Glomerular endothelial cell (primary cell): ENCODE measurements at places on chromosomes 4 and X. TPM values are rescaled to one million over a fixed set of nuclear protein-coding genes. Genes with fewer than 3 reads are reported as not detected.

TMEM271 gene
- total RNA-seq: not detected in 2 replicates

LAMP2 gene
- 195 and 215 TPM in 2 replicates for total RNA-seq

ATP10D gene
- 14.9 and 16.2 TPM in 2 replicates for total RNA-seq

DNA sequence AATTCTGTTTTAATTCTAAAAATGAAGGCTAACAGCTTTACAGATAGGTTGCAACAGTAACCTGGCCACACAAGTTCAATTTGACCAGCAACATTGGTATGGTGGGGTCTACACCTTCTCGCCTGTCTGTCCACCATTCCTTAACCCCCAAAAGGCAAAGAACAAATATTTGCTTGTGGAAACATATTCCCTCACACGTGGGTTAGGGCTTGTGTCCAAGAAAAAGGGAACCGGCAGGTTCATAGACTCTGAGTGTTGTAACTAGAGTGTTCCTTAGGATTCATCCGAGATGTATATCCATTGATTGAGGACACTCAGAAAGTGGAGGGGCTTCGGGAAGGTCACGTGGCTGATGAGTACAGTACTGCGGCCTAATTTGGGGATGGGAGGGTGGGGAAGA lies 54.1 kb downstream of the C4orf51 start:
- no peak for DNase-seq

- DNase-seq: peak; percentile 78
Measured at GRCh38 chr4:41281038-41281634, 24.4 kb downstream of the UCHL1 start.

DNA sequence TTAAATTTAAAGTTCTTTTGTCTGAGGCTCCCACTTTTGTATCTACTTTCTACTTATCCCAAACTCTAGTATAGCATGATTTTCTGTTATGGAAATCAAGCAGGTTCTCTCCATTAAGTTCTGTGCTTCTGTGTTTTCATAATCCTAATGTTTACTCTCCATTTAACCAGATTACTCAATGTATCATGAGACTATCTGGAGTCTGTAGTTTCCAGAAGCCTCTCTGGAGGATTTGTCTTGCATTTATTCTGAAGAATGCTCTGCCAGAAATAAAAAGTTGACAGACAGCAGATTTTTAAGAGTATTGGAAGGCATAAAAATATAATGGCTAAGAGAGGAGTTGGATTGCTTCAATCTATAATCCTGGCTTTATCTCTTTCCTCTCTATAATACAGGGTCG lies 39.2 kb upstream of the PLS3 start:
- DNase-seq: no peak

GRCh38 chrX:104565791-104566680 lies at the start of gene IL1RAPL2:
TSS of gene IL1RAPL2 (plus strand) at chrX:104566199.
- no peak for DNase-seq

DNA sequence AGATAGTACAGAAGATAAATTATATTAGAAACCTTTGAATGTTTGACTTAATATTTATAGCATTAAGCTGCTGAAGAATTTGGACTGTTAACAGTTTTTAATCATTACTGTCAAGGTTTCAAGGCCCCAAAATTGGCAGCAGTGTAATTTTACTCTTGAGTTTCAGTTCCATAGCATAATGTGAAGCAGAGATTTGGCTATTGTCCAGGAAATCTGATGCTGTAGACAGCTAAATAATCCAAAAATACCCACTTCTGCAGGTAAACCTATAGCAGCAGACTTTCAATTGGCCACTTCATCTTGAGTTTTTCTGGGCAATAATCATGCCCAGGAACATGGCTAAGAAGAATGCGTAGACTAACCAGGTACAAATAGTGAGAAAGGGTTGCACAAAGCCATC lies 85.0 kb downstream of the RCHY1 start:
- DNase-seq: no peak

DNA sequence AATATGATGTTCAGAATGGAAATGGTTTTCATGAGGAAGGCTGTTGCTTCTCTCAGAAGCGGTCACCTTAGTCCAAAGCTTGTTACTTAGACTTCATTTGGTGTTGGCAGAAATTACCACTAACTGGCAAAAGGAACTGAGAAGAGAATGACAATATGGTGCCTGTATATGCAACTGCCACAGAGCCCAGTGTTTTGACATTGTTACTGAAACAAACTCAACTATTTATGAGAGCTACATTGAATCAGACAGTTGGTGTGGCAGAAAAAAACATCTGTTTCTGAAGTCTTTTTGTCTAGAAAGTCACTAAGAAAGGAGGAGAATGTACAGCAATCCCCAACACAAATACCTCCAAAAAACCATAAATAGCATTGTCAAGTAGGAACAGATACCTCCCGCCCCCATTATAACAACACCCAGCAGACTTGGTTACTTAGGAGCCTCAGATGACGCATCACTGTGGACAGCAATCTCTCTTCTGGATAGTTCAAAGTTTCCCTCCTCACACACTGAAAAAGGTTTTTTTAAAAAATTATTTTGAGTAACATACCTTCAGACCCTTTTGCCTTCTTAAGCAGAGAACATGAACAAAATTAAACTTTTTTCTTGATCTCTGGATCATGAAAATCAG lies 92.2 kb downstream of the MAML3 start:
- no peak for DNase-seq

GRCh38 chr4:177155454-177155853 lies 154.2 kb upstream of the NEIL3 start:
- no peak for DNase-seq

GRCh38 chr4:153521999-153522801 lies 56.0 kb downstream of the TMEM131L start:
- DNase-seq: no peak

- no peak for DNase-seq
Measured at GRCh38 chr4:78337244-78338020, 214.1 kb upstream of the ANXA3 start.

DNA sequence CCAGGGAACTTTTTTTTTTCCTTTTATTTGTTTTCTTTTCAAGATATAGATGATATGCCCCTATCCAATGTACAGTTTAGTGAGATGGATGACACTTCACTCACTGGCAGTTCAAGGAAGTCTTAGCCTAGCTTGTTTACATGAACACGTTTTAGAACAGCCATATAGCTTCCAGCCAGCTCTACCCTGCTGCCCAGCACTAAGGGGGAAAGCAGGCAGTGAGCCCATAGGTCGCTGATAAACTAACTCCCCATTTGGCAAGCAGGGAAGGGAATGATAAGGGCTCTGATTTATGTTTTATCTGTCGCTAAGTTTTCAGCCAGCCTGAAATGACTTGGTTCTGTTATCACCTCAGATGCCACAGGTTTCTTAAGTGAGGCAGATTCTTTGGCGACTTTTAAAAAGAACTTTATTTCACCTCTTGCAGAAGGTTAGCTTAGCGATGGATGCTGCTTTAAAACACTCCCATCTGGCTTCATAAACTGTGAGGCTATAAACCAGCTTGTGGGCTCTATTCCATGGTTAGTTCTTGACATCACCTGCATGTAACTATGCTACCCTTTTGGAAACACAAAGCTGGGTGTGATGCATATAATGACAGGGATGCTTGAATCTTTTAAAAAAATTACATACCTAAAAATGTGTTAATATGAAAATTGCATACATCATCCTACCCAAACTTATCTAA lies 348.4 kb downstream of the FBXO8 start:
- no peak for DNase-seq

DNA sequence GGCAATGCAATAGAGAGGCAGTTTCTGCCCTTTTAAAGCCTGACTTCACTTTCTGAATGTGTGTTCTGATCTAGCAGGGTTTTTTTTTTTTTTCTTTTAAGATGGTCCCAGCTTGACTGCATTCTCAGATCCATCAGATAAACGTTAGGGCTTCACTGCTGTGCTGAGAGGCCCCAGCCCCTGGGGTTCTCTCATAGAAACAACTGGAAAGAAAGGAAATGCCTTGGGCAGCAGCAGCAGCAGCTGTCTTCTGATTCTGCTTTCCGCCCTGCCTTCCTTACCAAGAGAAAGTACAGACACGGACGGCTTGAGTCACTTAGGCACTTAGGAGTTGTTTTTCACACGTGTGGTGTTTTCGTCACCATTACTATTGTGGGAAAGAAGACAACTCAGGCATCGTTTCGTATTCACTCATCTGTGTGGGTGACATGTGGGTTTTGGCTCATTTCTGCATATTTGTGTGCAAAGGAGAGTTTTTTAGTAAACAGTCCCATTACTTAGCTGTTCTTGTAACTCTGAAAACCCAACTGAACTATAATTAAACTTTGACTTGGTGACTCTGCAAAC lies 172.0 kb downstream of the PTTG2 start:
- peak; percentile 14 for DNase-seq

DNA sequence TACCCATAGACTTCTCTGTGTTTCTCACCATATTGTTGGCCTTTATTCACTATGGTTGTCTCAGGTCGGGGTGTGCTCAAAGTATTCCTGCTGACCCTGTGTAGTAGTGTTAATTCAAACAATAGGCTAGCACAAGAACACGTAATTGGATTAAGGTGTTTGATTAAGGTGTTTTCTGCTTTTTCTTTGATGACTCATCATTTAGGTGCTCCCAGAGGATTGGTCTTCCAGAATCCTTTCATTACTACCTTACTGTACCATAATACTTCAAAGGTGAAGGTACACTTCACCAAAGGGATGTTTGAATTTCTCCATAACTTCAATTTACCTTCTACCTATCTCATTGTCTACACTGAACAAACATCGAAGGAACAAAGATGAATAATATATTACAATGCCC lies 121.7 kb upstream of the CCDC160 start:
- DNase-seq: no peak

DNA sequence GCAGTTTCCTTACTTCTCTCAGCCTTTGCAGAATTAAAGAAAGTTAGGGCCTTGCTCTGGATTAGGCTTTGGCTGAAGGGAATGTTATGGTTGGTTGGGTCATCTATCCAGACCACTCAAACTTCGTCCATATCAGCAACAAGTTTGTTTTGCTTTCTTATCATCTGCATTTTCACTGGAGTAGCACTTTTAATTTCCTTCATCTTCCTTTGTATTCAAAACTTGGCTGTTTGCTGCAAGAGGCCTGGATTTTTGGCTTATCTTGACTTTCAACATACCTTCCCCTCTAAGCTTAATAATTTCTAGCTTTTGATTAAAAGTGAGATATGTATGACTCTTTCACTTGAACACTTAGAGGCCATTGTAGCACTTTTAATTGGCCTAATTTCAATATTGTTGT lies 126.7 kb upstream of the CENPE start:
- no peak for DNase-seq

DNA sequence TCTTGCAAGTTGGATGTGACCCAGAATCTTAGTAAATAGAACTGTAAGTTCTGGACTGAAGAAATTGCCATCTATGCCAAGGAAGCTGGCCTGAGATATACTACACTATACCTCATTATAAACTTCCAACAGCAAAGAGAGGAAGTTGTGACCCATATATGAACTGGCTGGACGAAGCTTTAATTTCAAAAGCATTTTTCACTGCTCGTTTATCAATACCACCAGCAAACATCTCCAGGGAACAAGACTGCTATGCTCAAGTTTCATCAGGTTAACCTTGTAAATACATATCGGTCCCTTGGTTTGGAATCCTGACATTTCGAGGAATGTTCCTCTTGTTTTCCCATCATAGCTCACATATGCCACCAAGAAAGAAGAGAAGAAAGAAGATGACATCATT lies 334.5 kb upstream of the IGFBP7 start:
- DNase-seq: no peak

DNA sequence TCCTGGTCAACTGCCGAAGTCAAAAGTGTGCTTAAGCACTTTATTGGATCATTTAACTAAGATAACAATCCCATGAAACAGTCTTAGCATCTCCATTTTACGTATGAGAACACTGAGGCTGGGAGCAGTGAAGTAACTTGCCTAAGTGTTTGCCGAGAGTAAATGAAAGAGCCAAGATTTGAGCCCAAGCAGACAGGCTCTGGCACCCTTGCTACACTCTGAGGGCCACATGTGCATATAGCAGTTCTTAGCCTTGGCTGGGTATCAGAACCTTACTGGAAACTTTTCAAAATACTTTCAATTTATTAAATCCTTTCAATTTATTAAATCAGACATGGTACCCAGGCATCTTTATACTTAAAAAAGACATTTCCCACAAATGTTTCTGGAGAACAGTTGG lies 225.9 kb downstream of the NR3C2 start:
- no peak for DNase-seq

DNA sequence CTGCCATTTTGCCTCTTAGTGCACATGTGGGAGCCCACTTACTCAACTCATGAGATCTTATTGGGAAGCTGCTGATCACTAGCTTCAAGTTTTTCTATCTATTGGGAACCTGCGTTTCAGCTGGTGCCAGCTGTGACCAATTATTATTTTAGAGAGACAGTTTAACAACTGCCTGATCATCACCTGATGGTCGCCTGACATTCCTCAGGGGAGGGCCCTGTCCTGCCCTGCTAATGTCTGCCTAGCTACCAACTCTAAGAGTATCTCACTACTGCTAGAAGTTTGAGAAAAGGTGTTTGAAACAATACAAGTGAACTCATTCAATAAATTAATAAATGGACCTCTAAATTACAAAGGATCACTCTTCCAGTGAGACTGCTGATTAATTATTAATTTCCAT lies 95.5 kb downstream of the PCDH7 start:
- no peak for DNase-seq

DNA sequence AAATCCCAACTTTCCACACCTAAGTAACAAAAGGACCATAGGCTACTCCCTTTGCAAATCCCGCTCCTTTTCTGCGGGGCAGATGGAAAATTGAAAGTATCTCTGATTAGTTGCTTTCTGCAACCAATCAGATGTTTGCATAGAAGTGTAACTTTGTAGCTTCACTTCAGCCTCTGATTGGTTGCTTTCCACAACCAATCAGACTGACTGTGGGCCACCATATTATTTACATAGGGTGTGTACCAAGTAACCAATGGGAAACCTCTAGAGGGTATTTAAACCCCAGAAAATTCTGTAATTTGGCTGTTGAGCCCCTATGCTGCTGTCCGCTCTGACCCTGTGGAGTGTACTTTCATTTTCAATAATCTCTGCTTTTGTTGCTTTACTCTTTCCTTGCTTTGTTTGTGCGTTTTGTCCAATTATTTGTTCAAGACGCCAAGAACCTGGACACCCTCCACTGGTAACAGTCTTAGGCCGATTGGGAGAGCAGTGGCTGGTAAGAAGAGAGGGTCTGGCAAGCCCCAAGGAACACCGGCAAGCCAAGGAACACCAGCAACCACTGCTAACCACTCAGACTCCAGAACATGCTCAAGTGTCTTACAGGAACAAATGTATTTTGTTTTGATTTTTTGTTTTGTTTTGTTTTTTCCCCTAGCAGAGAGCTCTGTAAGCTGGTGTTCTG lies 125.5 kb upstream of the MAP3K15 start:
- no peak for DNase-seq

DNA sequence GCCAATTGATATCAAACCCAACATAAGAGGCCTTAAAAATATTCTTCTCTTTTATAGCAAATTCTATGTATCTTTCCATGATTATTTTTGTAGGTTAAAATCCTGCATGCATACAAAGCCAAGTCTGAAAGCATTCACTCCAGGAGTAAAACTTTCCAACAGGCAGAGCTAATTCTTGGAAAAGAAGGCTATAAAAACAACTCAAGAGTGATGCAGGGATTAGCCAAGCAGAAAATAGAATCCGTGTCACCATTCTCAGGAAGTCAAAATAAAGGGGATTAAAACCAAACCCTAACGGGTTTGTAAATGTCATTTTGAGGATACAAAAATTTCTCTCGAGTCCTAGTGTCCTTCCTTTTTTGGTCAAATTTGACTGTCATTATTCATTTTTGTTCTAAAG lies 412.4 kb downstream of the DMD start:
- no peak for DNase-seq

- no peak for DNase-seq
Measured at GRCh38 chr4:100099746-100100145, 90.5 kb downstream of the DDIT4L start.

GRCh38 chr4:163111588-163111987 lies 55.1 kb downstream of the NAF1 start:
- no peak for DNase-seq

GRCh38 chrX:100411802-100412715 lies 2.0 kb upstream of the PCDH19 start:
- no peak for DNase-seq
